CD4-positive, alpha-beta memory T cell (primary cell): ENCODE measurements at places on chromosomes 4 and X. TPM values are rescaled to one million over a fixed set of nuclear protein-coding genes. Genes with fewer than 3 reads are reported as not detected.
A peak's percentile ranks its signal among the peaks of the same experiment; 100 is the strongest.

DNA sequence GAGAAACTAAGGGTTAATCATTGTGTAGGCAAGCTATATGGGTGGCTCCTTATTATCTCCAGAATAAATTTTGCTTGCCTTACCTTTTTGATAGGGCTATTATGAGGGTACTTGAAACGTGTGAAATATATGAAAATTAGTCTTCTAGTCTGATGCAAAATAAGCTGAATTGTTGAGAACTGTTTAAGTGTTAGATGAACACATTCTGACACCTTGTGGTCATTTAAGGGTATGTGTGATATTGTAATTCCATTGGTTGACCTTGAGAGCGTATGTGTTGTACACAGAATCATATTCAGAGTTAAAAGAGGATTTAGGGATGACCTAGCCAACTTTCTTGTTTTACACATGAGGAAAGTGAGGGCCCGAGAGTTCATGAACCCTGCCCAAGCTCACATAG lies 44.6 kb upstream of the LINC00632 start:
- no peak overlapping the region for H3K4me3 ChIP-seq
- H3K36me3 ChIP-seq: no peaks in the 10 kb centered on the region
- no peaks in the 10 kb centered on the region for H3K27me3 ChIP-seq
- H3K4me1 ChIP-seq: no peaks in the 10 kb centered on the region

- no peaks in the 10 kb centered on the region for H3K4me1 ChIP-seq
- H3K27ac ChIP-seq: no peak overlapping the region
- no peaks in the 10 kb centered on the region for H3K36me3 ChIP-seq
- no peak for DNase-seq
These were observed 8.9 kb downstream of the ZIC3 start for GRCh38 chrX:137574784-137575293.

DNA sequence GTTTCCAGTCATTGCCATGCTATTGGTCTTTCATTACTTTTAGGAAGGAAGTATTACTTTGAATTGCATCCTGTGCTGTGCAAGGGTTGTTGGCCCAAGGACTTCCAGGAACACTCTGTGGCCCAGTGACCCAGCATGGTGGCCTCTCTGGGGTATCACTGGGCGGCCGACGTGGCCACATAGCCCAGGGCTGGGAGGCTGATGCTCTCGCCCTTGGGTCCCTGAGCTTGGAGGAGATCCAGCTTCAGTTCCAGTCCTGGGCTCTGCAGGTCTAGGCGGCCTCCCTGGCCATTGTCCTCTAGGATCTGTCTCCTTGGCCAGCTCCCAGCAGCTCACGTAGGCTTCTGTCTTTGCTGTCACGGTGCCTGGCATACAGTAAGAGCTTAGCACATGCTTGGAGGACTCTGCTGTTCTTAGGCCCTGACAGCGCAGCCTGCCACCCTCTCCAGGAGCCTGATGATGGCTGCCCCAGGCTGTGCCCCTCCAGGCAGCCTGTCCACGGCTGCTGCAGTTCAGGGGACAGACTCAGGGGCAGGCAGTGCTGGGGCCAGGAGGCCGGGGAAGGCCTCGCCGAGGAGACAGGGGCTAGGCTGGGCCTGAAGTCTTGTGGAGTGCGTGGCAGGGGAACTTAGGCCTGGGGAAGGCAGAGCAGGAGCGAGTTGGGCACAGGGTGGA lies 42.2 kb downstream of the SORCS2 start:
- no peaks in the 10 kb centered on the region for H3K4me1 ChIP-seq
- no peak overlapping the region for H3K27ac ChIP-seq
- H3K4me3 ChIP-seq: no peak overlapping the region
- DNase-seq: no peak

DNA sequence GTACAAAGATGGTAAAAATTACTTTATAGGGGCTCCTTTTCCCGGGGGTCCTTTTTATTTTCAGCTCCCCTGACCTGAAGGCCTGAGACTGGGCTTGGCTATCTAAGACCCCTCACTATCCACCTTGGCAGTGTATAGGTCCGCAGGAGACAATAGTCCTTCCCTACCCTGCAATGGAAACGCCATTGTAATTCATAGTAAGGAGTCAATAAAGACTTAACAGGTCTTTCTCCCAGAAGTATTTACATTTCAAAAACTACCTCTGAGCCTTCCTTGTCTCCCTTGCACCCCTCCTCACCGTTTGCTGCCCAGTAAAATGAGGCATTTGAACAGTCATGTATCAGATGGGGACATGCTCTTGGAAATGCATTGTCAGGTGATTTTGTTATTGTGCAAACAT lies 401.2 kb upstream of the CNKSR2 start:
- H3K4me1 ChIP-seq: no peaks in the 10 kb centered on the region
- no peak overlapping the region for H3K4me3 ChIP-seq
- no peaks in the 10 kb centered on the region for H3K36me3 ChIP-seq
- H3K27me3 ChIP-seq: no peaks in the 10 kb centered on the region

DNA sequence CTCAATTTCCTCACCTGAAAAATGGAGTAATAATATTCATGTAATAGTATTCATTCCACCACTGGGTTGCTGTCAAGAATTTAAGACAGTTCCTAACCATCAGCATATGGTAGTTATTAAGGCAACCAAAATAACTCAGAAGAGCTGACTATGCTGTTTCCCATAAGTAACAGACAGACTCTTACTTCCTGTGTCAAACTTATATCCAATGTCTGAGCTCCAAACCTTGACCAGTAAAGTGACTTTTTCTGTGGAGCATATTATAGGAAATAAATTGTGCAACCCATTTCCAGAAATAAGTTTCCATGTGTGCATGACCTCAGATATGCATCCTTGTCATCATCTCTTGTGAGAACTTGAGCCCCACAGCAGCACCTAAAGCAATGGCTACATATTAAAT lies 78.8 kb downstream of the HADH start:
- no peak for DNase-seq
- H3K36me3 ChIP-seq: peaks cover 24% of the 10 kb centered on the region
- peaks cover 52% of the 10 kb centered on the region for H3K4me1 ChIP-seq
- H3K27ac ChIP-seq: no peak overlapping the region

GRCh38 chrX:40971736-40972135 lies 113.5 kb upstream of the USP9X start:
- no peaks in the 10 kb centered on the region for H3K27me3 ChIP-seq
- no peaks in the 10 kb centered on the region for H3K36me3 ChIP-seq
- no peak for DNase-seq
- H3K4me3 ChIP-seq: no peak overlapping the region

- DNase-seq: no peak
- no peak overlapping the region for H3K27ac ChIP-seq
- no peaks in the 10 kb centered on the region for H3K36me3 ChIP-seq
- no peak overlapping the region for H3K4me3 ChIP-seq
- H3K27me3 ChIP-seq: no peaks in the 10 kb centered on the region
These were observed 314.0 kb downstream of the FRMPD4 start for GRCh38 chrX:12452268-12452667.

DNA sequence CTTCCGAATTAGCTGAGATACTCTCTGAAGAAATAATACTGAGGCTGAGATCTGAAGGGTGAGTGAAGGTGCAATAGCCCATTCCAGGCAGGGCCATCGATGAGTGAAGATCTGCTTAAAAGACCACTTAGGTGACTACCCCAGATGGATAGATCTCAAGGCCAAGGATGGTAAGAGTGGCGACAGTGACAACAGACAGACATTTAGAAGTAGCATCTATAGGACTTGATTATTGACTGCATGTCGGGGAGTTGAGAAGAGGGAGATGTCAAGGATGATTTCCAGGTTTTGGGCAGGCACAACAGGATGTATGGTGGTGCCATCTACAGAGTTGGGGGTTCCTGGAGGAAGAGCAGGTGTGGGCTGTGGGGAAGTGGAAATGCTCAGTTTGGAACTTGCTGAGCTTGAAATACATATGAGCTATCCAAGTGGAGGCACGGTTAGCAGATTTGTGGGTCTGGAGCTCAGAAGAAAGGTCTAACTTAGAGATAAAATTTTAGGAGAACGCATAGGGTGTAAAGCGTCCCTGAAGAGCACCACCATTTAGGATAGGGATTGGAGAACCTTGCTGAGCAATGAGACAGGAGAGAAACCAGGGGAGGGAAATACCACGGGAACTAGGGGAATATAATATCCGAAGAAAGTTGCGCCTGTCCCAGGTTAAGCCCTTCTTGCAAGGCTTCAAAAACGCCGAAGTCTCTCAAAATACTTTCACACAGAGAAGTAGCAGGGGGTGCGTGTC lies 688 bp downstream of the UFSP2 start:
- peaks cover 24% of the 10 kb centered on the region for H3K4me1 ChIP-seq
- H3K36me3 ChIP-seq: no peaks in the 10 kb centered on the region
- DNase-seq: no peak

DNA sequence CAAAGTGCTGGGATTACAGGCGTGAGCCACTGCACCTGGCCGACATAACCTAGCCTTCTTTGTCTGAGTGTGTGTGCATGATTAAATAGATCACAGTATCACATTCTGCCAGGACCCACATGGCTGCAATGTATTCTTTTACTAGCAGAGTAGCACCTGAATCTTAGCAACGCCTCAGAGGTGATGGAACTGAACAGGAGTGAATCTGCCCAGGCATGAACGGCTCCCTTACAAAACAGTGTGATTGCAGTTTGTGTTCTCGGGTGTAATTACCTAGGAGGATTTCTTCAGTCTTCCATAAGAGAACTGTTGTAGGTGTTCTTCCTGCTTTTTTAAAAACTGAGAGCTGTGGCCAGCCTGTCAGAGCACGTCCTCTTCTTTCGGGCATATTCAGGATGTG lies 122.7 kb upstream of the STS start:
- no peak overlapping the region for H3K4me3 ChIP-seq
- no peak for DNase-seq
- H3K27ac ChIP-seq: no peak overlapping the region
- H3K27me3 ChIP-seq: no peaks in the 10 kb centered on the region
- H3K4me1 ChIP-seq: no peaks in the 10 kb centered on the region

DNA sequence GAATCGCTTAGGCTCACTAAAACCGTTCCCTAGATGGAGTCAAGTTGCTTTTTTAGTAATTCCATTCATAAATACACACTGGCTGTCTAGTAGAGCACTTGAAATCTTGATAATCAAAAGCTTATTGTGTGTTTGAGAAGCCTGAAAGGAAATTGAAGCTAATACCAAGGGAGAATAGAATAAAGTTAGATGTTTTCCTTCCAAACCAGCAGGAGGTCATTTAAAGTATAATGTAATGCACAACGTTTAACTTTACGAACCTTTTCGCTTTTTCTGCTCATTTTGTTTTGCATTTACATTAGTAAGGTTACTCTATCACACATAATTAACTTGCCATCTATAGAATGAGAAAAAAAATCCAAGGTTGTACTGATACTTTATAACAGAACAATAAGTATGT lies 440.9 kb downstream of the NKX6-1 start:
- H3K36me3 ChIP-seq: no peaks in the 10 kb centered on the region
- no peak for DNase-seq
- H3K27ac ChIP-seq: no peak overlapping the region

- no peak overlapping the region for H3K4me3 ChIP-seq
- H3K36me3 ChIP-seq: no peaks in the 10 kb centered on the region
- DNase-seq: no peak
- H3K27me3 ChIP-seq: peaks cover 4% of the 10 kb centered on the region
- no peak overlapping the region for H3K27ac ChIP-seq
These were observed 1.0 kb downstream of the FAT4 start for GRCh38 chr4:125315576-125316400.

DNA sequence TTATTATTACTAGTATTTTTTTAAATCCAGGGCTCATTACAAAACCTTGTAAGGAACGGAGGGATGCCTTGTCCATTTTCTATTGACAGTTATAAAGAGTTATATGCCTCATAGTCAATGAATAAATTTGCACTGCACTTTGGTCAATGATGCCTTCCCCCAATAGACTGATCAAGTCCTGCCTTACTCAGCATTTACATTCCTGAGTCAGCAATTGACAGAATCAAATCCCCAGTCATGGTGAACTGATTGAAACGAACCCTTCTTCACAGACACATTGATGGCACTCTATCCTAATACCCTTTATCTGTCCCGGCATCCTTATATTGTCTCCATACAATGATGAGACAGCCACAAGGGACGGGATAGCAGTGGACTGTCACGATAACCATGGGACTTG lies 213.2 kb downstream of the NLGN4X start:
- no peaks in the 10 kb centered on the region for H3K36me3 ChIP-seq
- H3K4me3 ChIP-seq: no peak overlapping the region
- H3K27me3 ChIP-seq: no peaks in the 10 kb centered on the region
- H3K27ac ChIP-seq: no peak overlapping the region
- DNase-seq: no peak

- no peaks in the 10 kb centered on the region for H3K4me1 ChIP-seq
- H3K4me3 ChIP-seq: no peak overlapping the region
- H3K27me3 ChIP-seq: no peaks in the 10 kb centered on the region
- DNase-seq: no peak
- no peak overlapping the region for H3K27ac ChIP-seq
- no peaks in the 10 kb centered on the region for H3K36me3 ChIP-seq
These were observed 42.8 kb upstream of the SLC10A7 start for GRCh38 chr4:146564492-146564891.

- no peaks in the 10 kb centered on the region for H3K27me3 ChIP-seq
- no peak for DNase-seq
- no peaks in the 10 kb centered on the region for H3K36me3 ChIP-seq
- no peak overlapping the region for H3K4me3 ChIP-seq
- no peak overlapping the region for H3K27ac ChIP-seq
These were observed 382.4 kb downstream of the TRAM1L1 start for GRCh38 chr4:116702949-116703348.

GRCh38 chr4:151702256-151702655 lies 58.6 kb downstream of the GATB start:
- no peaks in the 10 kb centered on the region for H3K27me3 ChIP-seq
- no peak overlapping the region for H3K27ac ChIP-seq
- peaks cover 3% of the 10 kb centered on the region for H3K36me3 ChIP-seq
- H3K4me3 ChIP-seq: no peak overlapping the region
- H3K4me1 ChIP-seq: no peaks in the 10 kb centered on the region

- no peaks in the 10 kb centered on the region for H3K4me1 ChIP-seq
- H3K27ac ChIP-seq: no peak overlapping the region
- DNase-seq: no peak
- H3K4me3 ChIP-seq: no peak overlapping the region
- no peaks in the 10 kb centered on the region for H3K27me3 ChIP-seq
- no peaks in the 10 kb centered on the region for H3K36me3 ChIP-seq
These were observed 245.0 kb upstream of the IGFBP7 start for GRCh38 chr4:57355101-57355665.

DNA sequence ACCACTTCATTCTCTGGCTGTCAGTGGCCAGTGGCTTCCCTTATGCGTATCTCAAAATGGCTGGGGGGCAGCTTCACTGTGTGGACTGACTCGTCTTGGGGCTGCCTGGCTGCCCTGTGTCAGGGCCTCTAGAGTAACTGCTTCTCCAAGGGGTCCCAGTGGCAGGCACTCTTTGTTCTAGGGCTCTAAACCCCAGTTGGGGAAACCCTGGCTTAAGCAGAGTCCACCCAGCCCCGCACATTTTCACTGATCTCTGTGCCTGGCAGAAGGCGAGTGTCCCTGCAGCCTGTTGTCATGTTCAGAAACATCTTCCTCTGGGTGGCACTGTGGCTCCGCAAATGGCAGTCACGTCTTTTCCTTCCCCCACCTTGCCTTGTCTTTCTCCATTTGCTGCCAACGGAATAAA lies 59.7 kb downstream of the NBDY start:
- H3K4me1 ChIP-seq: no peaks in the 10 kb centered on the region
- H3K27me3 ChIP-seq: no peaks in the 10 kb centered on the region
- no peak overlapping the region for H3K4me3 ChIP-seq
- peak; percentile 65 for DNase-seq
- no peaks in the 10 kb centered on the region for H3K36me3 ChIP-seq
- no peak overlapping the region for H3K27ac ChIP-seq

The VEGFD gene
- total RNA-seq: not detected

The TIMM17B gene
- 46.2 TPM for total RNA-seq

The UGT2B15 gene
- total RNA-seq: not detected

The SPANXA2 gene
- not detected for total RNA-seq

The ARHGAP10 gene
- 8.3 TPM for total RNA-seq

The NDST3 gene
- not detected for total RNA-seq

The TMEM271 gene
- not detected for total RNA-seq

The TLR1 gene
- 24.3 TPM for total RNA-seq

The GPR119 gene
- total RNA-seq: not detected

The CLIC2 gene
- 0.81 TPM for total RNA-seq
